Right cardiac atrium (tissue), 5 donors: ENCODE measurements at places on chromosomes 2 and 18. TPM values are rescaled to one million over a fixed set of nuclear protein-coding genes. Genes with fewer than 3 reads are reported as not detected.

DNA sequence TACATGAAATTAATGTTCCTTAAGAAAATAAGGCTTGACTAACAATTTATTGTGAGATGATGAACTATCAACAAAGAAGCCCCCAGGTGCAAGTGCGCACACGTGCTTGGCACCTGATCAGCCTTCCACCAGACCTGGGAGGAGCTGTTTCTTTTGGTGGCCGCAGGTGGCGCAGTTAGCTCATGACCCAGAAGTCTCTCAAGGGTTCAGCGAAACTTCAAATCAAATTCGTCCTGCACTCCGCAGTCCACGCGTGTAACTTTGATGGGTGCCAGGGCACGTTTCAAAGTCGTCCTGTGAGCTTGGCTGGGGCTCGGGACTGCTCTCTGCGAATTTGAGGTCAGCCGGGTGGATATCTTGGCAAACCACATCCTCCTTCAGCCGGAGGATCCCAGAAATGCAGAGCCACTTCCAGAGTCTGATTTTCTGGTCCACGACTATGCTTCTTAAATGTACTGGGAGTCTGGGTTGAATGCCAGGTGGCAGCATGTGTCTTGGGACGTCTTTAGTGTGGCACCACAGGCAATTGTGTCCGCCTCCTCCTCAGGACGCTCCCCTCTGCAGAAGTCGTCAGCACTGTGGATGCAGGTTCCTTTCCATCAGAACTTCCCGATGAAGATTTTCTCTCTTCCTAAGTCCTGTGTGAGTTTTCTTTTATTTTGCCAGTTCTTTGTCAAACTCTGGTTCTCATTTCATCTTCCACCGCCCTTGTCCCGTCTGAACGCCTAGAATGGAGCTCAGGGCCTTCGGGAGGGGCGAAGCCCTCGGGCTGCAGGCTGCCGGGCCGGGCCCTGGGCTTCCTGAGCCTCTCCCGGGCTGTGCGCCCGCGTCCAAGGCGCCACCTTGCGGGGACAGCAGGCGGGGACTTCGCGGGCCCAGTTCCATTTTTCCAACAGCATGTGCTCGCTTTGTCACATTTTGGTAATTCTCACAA lies 61.3 kb upstream of the RAPGEF4 start:
- peak; percentile 84 for DNase-seq

DNA sequence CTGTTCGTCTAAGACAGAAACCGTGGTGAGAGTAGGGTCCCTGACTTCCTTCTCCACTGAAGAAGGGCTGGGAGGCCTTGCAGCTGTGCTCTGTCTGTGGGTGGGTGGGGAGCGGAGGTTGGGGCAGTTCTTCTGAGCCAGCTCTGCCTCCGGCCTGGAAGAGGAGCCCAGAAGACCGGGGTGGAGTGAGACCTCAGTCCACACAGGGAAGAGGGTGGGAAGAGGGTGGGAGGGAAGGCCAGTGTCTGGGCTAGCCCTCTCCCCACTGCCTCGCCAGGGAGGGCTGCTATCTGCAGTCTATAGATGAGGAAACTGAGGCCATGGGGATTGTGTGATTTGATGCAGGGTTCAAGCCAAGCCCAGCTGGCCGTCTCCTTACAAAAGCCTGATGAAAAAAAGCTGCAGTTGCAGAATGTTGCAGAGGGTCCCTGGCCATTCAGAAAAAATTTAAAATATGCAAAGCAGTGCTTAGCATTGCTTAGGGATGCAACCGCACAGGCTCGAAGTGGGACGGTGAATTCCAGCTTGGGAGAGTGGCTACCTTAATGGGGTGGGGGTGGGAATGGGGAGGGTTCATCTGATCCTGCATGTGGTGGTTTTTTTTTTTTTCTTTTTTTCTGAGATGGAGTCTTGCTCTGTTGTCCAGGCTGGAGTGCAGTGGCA lies 181.6 kb upstream of the HS6ST1 start:
- DNase-seq = no peak

- no peak for DNase-seq
Measured at GRCh38 chr2:65402780-65403528, 29.4 kb downstream of the SPRED2 start.

DNA sequence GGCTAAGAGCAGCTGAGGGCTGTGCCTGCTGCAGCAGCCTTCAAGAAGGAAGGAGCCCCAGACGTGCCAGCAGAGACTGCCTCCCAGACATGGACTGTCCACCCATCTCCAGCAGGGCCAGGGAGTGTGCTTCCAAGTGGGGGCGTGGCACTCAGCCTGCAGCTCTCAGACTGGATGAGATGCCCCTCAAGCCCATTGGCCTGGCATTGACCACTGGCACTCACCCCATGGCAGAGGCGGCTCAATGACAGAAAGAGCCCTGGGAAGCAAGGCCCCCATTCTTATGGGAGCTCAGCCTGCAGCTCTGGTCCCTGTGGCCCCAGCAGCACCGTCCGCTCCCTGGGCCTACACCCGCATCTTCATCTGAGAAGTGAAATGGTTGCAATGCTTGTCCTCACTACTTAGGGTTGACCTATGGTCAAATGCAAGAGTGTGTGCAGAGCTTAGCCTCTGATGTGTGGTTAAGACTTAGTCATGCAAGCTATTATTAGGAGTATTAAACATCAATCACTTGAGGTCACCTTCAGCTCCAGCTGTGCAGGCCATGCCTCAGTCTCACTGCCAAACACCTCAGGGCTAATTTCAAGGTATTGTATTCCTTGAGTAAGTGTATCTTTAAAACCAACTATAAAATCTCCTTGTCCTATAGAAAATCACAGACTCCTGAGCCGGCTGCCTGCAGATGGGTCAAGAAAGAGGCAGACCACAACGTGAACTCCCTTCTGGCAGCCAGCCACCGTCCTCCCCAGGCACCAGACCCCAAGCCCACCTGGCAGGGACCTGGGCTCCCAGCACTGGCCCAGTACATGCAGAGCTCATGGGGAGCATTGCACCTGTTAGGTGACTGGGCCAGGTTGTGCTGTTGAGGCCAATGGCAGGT lies 194.8 kb downstream of the NDUFA10 start:
- DNase-seq = no peak

GRCh38 chr2:111636905-111637304 lies 247.1 kb downstream of the ANAPC1 start:
- DNase-seq = no peak

- DNase-seq = no peak
Measured at GRCh38 chr18:58534535-58535301, 94.2 kb downstream of the ALPK2 start.

- DNase-seq = no peak
Measured at GRCh38 chr2:74564222-74564621, 9.7 kb downstream of the DOK1 start.

DNA sequence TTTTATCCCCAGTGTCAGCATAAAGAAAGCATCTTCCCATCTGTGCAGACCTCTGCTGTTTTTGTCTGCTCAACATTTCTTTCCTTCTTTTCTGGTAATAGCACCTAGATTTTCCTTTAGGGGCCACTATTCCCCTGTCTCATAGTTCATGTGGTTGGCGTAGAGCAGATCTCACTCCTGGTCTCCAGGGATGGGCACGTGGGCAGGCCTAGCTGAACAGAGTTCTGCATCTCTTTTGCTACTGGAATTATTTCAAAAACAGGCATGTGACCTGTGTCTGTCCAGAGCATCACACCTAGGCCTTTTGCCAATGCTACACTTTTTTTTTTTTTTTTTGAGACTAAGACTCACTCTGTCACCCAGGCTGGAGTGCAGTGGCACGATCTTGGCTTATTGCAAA lies 17.7 kb upstream of the ICOS start:
- no peak for DNase-seq

GRCh38 chr2:173271825-173272224 lies 82.8 kb upstream of the CDCA7 start:
- no peak for DNase-seq

- DNase-seq = no peak
Measured at GRCh38 chr18:4854671-4855070, 342.4 kb downstream of the AKAIN1 start.

- DNase-seq = peak; percentile 66
Measured at GRCh38 chr2:226002438-226002837, 602.9 kb downstream of the NYAP2 start.

- DNase-seq = no peak
Measured at GRCh38 chr2:72919414-72920317, 2.3 kb downstream of the EMX1 start.

DNA sequence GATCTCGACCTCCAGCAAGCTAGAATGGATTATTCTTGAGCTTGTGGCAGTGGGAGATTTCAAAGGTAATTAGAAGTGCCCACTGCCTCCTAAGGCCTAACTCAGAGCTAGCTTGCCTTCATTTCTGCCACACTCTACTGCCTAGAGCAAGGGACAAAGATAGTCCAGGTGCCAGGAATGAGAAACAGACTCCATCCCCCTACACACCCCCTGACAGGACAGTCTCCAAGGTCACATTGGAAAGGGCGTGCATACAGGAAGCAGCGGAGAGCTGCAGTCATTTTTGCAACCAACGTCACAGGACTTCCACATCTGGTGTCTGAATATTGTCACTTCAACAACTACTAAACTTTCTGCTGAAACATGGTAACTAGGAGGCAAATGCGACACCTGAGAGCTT lies 101.0 kb upstream of the SH3BP4 start:
- DNase-seq = no peak

GRCh38 chr2:85257359-85257969 lies 70.3 kb downstream of the TGOLN2 start:
- no peak for DNase-seq

SIX2 gene
- 0.54 TPM for total RNA-seq

DNAJC5G gene
- total RNA-seq = 2.1 TPM

MYO7B gene
- total RNA-seq = 0.31 TPM

NT5C1B gene
- not detected for total RNA-seq

NAT8 gene
- not detected for total RNA-seq

KCNJ3 gene
- total RNA-seq = 65.1 TPM

CFAP65 gene
- total RNA-seq = not detected

NT5DC4 gene
- total RNA-seq = not detected
